ENCODE measurements at places on chromosomes 6 and 20.
A peak's percentile ranks its signal among the peaks of the same experiment; 100 is the strongest.

- DNase-seq, result peak; percentile 74
Observed at GRCh38 chr20:36754656-36755222, 8.8 kb upstream of the NDRG3 start.

DNA sequence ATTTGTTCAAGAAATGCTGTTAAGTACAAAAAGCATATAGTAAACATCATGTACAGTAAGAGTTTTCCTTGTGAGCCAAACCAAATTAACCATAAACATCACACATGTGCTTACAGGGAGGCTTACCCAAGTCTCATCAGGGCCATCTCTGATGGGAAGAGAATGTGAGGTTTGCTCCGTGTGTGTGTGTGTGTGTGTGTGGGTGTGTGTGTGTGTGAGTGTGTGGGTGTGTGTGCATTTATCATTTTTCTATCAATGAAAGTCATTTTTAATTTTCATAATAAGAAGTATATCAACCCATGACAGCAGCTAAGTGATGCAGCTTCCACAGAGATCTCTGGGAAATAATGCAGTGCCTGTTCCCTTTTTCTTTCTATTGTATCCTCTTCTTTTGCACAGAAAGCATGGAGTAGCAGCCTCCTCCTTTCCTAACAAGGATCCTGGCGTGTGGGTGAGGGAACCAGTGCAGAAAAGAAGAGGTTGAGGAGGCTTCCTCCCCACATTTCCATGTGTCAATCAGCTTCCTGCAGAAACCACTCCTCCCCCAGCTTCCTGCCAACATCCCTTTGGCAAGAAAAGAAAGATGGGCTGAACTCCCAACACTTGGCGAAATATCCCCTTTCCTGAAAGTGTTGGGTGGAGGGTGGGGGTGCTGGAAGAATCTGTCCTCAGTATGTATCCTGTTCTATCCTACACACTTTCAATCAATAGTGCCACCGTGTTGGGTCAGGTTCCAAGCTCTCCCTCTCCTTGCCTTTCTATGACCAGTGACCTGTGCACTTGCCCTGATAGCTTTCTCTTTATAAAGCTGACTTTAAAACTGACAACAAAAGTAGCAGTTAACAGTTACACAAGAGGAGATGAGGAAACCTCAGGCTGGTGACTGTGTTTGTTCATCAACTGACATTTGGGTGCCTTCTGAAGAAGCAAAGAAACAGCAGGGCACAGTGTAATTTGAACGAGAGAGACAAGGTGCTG, 251.8 kb upstream of the CITED2 start:
- no peak for DNase-seq

DNA sequence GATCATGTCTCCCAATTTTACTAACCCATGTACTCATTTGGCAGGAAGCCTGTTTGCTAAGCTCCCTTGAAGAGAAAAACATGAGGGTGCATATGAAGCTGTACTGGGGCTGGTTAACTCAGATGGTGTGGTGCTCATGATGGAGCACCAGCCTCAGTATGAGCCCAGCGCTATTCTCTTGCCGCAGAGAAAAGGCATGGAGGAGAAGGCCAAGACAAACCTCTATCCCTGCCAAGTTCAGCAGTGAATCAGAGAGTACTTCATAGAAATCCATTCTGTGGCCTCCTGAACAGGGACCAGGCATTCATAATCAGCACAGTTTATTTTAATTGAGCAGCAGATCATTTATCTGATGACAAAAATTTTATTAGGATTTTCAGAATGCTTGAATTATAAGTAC, 398.1 kb downstream of the LMBRD1 start:
- no peak for DNase-seq

DNA sequence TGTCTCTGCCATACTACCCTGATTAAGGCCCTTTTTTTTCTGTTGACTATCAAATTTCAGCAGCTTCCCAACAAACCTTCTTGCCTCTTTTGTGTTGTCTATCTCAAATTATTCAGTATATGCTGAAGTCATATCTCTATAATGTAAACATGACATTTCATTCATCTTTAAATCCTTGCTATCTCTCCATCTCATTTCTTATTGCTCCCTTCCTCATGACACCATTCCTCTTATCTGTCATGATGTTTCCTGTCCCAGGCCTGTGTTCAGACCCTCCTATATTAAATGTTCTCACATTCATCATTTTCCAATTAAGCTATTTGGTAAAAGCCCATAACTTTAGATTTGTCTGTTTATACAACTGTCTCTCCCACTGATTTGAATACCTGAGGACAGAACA, 482.6 kb downstream of the EPM2A start:
- no peak for DNase-seq
